A673 (cell line): ENCODE measurements at places on chromosomes 7 and 10. TPM values are rescaled to one million over a fixed set of nuclear protein-coding genes. Genes with fewer than 3 reads are reported as not detected.
A peak's percentile ranks its signal among the peaks of the same experiment; 100 is the strongest.

- DNase-seq: no peak
- no peak overlapping the region for H3K4me3 ChIP-seq
- H3K27me3 ChIP-seq: no peaks in the 10 kb centered on the region
- H3K4me1 ChIP-seq: no peaks in the 10 kb centered on the region
- H3K27ac ChIP-seq: no peak overlapping the region
Observed at GRCh38 chr7:86964973-86965726, 94.3 kb downstream of the ELAPOR2 start.

DNA sequence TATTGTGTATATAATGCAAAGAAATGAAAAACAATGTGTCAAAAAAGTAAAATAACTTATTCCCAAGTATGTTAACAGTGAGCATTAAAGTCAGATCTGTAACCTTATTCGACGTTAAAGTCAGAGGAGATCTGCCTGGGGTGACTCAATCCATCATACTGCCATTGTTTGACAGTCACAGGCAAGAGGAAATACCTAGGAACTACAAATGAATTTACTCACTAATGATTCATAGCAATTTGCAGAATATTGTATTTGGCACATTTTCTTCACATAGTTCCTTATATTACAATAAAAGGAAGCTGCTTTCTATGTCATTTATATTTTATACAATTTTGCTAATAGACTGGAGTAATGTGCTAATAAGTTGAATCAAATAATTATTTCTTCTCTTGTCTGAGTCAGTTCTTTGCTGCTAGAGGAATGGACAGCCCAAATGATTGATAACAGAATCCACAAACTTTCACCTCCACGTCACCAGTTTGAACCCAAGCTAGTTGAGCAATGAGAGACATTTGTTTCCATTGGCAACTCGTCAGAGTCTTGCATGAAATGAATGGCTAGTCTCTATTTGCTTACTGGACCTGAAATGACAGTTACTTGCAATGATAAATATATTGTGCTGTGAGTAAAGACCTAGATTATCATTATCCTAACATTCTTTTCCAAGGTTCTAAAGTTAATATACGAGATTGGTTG is 48.5 kb upstream of the TMEM106B start:
- no peak overlapping the region for H3K4me3 ChIP-seq
- H3K27me3 ChIP-seq: no peaks in the 10 kb centered on the region
- peaks cover 6% of the 10 kb centered on the region for H3K4me1 ChIP-seq
- H3K36me3 ChIP-seq: no peaks in the 10 kb centered on the region

DNA sequence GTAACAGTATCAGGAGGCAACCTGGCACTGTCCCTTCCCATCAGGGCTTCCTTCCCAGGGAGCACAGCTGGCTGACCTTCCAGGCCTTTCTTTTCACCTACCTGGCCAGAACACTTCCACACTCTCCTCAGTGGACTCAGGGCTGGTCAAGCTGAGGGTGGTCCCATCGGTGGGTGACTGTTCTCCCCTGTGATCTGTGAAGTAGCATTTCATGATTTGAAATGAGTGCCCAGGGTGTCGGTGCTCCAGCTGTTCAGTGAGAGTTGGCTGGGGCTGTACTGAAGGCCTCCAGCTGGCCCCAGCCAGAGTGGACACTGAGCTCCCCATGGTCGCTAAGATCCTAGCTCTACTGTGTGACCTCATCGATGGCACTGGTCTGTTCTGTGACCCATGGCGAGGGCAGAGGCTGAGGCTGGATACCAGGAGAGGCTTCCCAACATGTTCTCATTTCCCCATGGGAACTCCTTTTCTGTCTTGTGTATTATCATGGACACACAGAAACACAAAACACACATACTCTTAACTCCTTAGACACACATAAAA is at the start of gene FAM170B:
FAM170B (minus strand) TSS at position 316 of the 543 bp plus-strand sequence; CDS start at position 213, 103 bp downstream.
- no peak within 1 kb of the TSS for H3K27ac ChIP-seq
- no peak for DNase-seq
- H3K4me1 ChIP-seq: no peaks in the 10 kb centered on the region
- no peaks in the 10 kb centered on the region for H3K36me3 ChIP-seq
- no peaks in the 10 kb centered on the region for H3K27me3 ChIP-seq

- H3K27me3 ChIP-seq: peaks cover 88% of the 10 kb centered on the region
- H3K36me3 ChIP-seq: no peaks in the 10 kb centered on the region
- no peak overlapping the region for H3K27ac ChIP-seq
- DNase-seq: peak; percentile 23
Observed at GRCh38 chr10:50992972-50993766, 81.1 kb upstream of the PRKG1 start.

Gene VWDE
- total RNA-seq: 0.11 and 0.32 TPM in 2 replicates

Gene CCNY
- 84.8 and 85.8 TPM in 2 replicates for total RNA-seq
